Activated CD8-positive, alpha-beta memory T cell treated with anti-CD3 and anti-CD28 coated beads for 4 hours (primary cell): ENCODE measurements at places on chromosomes 5 and 9.
A peak's percentile ranks its signal among the peaks of the same experiment; 100 is the strongest.

GRCh38 chr5:19179571-19179970 lies 808.4 kb downstream of the CDH18 start:
- no peak for DNase-seq

- DNase-seq: no peak
These were observed 85.4 kb upstream of the IL7R start for GRCh38 chr5:35771300-35771699.

DNA sequence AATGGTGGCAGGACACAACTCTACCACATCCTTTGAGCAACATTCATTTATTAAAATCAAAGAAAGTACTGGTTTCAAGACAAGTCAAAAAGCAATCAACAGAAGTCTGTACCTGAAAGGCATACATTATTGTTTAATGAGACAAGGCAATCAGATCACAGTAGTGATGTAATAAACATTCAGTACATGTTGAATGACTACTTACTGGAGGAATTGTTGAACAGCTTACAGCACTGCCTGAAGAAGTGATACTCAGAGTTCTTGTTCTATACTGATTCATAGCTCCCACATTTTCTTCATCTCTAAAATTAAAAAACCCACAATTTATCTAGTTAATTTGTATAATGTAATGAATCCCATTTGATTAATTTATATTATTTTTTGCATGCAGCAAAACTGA lies 18.2 kb downstream of the RIOK2 start:
- DNase-seq: no peak

GRCh38 chr5:149046196-149046829 lies 16.5 kb downstream of the SH3TC2 start:
- no peak for DNase-seq

GRCh38 chr9:73536403-73536802 lies 384.7 kb downstream of the ANXA1 start:
- DNase-seq: no peak

DNA sequence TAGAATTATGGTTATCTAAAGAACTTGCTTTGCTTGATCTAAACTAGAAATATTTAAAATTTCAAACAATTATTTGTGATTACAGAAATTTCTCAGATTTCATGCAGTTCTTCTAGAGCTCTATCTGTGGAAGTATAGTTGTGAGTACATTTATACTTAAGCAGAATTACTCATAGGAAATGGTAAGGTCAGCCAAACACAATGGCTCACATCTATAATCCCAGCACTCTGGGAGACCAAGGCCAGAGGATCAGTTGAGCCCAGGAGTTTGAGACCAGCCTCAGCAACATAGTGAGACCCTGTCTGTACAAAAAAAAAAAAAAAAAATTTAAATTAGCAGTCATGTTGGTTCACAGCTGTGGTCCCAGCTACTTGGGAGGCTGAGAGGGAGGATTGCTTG lies 71.0 kb downstream of the INVS start:
- no peak for DNase-seq

- DNase-seq: peak; percentile 51
These were observed 42.8 kb upstream of the STXBP1 start for GRCh38 chr9:127568971-127569885.

DNA sequence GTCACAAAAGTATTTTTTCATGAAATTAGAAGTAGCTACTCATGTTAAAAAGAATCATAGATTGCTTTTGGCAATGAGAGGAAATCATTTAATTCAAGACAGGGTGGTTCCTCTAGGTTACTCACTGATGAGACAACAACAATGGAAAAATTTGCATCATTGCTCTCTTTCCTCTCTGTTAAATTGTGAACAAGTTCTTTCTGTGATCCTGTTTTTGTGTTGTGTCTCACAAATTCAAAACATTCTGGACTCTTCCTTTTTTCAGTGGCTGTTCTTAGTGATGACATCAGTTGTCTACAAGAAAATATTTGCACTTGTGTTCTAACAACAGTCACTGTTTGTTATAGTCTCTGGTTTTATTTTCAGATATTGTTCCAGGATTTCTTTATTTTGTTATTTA lies 95.3 kb downstream of the XRCC4 start:
- no peak for DNase-seq

DNA sequence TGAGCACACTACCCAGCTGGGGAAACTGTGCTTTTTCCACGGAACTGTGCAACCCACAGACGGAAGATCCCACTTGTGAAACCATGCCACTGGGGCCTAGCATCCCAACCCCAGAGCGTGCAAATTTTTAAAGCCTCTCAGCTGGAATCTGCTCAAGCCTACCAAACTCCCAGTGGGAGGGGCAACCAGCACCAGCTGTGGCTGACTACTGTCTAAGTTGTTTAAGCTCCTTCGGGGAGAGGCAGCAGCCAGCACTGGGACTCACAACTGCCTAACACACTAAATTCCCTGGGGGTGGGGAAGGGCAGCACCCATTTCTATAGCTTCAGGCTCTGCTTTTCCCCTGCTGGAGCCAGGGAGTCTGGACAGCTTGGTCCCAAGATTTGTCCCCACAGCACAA lies 287.6 kb upstream of the MSX2 start:
- DNase-seq: no peak

GRCh38 chr9:137643921-137644320 lies 25.1 kb downstream of the EHMT1 start:
- no peak for DNase-seq

- DNase-seq: no peak
These were observed 17.9 kb upstream of the DAPK1 start for GRCh38 chr9:87479801-87480201.

DNA sequence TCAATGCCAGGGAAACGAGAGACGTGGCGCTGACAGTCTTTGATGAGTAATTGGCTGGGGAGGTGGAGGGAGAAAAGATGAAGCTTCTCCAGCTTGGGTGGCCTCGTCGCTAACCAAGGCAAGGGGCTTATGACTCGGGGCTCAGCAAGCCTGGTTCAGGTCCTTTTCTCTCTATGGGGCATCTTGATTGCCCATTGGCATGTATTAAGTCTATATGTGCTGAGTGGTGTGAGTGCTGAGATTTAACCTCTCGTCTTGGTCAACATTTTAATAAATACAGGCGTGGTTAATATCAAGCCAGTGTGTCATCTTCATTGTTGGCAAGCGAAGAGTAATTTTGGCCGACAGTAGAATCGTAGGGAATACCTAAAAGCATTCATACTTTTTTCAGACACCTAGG lies 85.9 kb downstream of the RAI14 start:
- DNase-seq: no peak

- no peak for DNase-seq
These were observed 476.1 kb upstream of the ACO1 start for GRCh38 chr9:31908158-31908890.

GRCh38 chr5:68240202-68240601 lies 24.6 kb downstream of the PIK3R1 start:
- DNase-seq: no peak

- no peak for DNase-seq
These were observed 155.0 kb downstream of the NPR3 start for GRCh38 chr5:32866138-32866537.

GRCh38 chr5:71948206-71948605 lies 159.1 kb upstream of the MAP1B start:
- DNase-seq: no peak

DNA sequence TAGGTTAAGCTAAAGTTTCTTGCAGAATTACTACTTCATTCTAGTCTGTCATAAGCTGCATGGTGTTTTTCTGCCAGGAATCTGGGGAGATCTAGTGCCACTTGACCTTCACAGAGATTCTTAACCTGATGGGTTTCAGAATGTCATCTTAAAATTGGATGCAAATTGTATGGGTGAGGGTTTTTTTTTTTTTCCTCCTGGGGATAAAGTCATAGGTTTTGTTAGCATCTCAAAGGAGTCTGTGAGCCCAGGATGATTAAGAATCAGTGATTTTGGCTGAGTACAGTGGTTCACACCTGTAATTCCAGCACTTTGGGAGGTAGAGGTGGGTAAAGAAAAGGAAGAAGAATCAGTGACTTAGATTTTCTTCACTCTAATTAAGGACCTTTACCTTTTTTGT lies 51.2 kb downstream of the NIM1K start:
- DNase-seq: no peak

DNA sequence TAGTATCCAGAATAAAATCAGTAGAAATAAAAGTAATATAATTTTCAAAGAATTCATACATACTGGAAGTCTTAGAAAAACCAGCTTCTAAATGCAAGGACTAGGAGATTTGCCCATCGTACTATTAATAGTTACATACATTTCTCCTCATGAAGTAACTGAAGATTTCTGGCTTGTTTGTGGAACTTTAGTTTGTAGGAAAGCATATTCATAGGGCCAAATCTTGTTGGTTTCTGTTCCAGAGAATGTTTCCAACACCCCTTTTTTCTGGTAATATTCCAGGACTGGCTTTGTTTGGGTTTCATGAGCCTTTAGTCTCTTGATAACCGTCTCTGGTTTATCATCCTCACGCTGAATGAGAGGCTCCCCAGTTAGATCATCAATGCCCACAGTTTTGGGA lies 66.3 kb upstream of the TJP2 start:
- no peak for DNase-seq

DNA sequence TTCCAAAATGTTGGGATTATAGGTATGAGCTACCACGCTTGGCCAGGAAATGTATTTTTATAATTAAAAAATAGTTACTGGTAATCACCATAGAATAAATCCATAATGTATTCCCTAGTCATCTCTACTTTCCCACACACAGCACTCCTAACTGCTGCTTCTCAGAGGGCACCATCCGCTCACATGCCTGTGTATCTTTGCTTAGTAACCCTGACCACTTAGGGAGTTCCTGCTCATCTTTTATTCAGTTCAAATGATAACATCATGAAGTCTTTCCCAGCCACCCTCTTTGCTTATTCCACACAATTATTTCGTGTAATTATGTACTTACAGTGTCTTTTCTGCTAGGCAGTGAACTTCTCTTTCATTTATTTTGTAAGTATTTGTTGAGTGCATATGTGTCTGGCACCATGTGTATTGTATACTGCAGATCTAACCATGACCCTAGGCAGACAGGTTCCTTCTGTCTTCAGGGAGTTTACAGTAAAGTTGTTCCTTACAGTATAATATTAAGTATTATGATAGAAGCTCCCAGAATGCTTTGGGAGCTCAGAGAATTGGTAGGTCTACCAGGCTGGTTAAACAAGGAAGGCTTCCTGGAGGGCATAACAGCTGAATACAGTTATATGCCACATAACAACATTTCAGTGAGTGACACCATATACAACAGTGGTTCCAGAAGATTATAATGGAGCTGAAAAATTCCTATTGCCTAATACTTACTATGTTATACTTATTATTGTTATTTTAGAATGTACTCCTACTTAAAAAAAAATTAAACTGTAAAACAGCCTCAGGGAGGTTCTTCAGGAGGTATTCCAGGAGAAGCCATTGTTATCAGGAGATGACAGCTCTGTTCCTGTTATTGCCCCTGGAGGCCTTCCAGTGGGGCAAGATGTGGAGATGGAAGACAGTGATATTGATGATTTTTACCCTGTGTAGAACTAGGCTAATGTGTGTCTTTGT lies 39.2 kb downstream of the DCAF10 start:
- no peak for DNase-seq

GRCh38 chr5:59208474-59208873 lies 625.6 kb downstream of the RAB3C start:
- DNase-seq: no peak

DNA sequence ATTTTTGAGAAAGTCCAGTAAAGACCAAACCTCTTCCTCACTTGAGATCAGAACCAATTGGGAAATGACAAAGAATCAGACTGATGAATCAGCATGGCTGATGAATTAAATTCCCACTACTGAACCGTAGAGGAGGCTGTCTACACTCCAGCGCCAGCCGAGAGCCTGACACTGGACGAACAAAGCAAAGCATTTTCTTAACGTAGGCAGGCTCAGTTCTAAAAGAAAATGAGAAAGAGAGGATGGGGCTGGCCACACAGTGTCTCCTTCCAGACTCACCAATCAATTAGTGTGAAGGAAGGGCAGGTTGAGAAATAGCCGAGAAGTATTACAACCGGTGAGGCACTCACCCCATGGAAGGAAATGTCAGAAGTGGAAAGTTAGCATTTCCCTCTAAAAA lies 49.4 kb downstream of the ITGA1 start:
- no peak for DNase-seq

- no peak for DNase-seq
These were observed 28.7 kb downstream of the ANKRD33B start for GRCh38 chr5:10592601-10593000.

DNA sequence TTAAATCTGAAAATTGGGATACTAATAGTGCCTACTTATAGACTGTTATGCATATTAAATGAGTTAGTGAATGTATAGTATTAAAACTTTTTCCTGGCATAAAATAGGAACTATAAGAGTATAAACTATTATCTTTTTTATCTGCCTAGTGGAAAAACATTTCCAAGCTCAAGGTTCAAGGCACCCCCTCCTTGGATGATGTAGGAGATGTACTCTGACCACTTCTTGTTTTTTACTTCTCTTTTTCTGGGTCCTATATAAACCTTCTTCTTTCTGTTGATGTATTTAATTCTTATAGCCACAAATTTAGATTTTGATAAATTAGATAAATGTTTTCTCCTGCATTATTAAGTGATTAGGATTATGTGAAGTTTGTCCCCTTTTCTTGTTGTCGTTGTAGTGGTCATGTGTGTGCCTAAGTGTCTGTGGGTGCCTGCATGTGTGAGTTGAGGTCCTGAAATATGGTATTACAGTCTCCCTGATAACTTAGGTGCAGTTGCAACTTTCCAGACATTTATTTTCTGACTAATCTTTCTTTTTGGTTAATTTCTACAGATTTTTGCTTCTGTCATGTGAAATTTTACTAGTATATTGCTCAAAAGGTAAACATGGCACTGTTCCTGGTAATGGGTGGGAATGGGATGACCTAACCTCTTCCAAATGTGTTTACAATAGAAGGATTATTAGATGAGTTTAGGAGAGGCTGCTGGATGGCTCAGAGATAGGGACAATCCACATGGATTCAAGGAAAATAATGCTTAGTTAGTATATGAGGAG lies 160.8 kb upstream of the CDKN2B start:
- DNase-seq: no peak

DNA sequence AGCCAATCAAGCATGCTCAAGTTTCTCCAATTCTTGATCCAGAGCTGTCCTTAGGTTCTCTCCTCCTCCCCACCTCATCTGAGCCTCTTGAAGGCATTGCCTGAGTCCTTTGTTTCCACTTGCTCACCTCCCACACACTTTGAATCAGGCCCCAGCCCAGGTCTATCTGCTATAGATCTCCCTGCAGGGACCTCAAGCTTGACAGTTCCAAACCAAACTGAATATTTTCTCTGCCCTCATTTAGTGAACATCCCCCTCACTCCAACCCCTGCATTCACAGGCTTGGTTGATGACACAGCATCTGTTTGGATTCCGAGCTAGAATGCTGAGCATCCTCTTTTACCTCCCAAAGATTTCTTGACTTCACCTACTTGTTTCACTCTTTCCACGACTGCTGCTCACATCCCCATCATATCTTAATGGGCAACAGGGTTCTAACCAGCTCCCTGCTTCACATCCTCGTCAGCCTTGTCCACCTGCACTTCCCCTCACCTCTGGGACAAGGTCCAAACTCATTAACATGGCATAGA lies 474.5 kb downstream of the ZSWIM6 start:
- no peak for DNase-seq

GRCh38 chr5:37926732-37927131 lies 86.9 kb upstream of the GDNF start:
- DNase-seq: no peak
